ENCODE measurements at places on chromosomes 6 and 20. TPM values are rescaled to one million over a fixed set of nuclear protein-coding genes. Genes with fewer than 3 reads are reported as not detected.

DNA sequence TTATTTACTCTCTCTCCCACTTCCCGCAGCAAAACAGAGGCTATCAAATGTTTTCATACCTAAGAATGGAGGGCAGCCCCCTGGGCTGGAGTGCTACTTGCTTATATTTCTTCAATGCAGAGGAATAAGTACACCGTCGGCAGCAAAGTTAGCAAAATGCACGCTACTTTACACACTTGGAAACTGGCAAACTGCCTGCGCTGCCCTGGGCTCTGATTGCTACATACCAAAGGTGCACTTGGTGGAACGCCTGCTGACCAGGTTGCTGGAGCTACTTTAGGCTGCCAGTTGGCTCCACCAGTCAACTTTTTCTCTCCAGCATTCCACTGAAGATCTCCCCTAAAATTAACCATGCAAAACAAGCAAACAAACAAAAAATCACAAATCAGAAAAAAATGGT is 62.4 kb downstream of the PRSS35 start:
- DNase-seq = no peak

- DNase-seq = no peak
These were observed 945.8 kb upstream of the ADGRB3 start for GRCh38 chr6:67689329-67689728.

DNA sequence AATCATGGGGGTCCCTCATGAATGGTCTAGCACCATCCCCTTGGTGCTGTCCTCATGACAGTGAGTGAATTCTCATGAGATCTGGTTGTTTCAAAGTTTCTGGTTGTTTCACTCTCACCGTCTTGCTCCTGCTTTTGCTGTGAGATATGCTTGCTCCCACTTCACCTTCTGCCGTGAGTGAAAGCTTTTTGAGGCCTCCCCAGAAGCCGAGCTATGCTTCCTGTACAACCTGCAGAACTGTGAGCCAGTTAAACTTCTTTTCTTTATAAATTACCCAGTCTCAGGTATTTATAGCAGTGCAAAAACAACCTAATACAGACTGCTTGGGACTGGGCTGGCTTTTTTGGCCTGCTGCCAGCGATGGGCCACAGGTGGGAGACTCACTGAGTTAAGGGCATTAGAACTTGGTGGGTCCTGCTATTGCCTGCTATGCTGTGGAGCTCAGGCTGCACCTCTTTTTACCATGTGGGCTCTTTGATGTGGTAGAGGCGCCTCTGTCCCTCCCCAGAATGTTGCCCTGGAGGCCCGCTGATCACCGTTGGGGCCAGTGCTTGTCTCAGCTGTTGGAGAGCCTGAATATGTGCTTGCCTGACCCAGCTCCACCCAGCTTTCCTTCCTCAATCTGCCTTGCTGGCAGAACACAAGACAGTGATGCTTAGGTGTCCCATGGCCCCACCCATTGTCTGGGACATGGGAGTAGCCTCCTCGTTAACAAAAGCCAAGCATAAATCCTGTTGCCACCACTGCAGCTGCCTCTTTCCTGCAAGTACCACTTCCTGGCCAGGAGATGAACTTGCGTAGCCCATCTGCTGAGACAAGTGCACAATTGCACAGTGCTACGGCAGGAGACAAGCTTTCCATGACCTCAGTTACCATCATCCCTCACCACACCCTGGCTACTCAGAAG is 47.1 kb downstream of the IGF2R start:
- DNase-seq = no peak

DNA sequence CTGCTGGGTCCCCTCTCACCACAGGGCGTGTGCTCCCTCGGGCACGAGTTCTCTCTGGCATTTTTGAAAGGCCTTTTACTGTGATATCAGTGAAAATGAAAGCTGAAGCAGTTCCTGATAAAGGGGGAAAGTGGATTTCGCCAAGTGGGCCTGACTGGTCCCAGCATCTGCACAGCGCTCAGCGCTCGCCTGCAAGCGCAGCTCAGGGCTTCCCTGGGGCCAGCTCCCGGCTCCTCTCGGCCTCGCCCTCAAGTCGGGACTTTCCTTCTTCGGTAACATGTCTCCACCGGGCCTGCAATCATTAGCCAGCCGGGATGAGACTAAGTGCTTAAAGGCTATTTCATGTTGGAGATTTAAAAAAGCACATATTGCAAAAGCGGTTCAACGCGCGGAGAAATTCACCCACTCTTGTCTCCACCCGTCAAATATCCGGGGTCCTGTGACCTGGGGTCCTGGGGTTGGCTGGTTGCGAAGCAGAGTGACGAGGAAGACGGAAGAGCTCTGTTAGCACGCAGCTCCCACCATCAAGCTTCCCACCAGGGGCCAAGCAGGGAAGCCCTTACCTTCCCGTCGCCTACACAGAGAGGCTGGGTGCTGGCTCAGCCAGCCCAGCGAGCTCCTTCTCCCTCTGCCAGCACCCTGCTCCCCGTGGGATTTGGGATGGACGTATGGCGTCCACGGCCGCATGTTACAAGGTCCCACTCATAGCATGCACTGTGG is 114.1 kb downstream of the SMOC2 start:
- no peak for DNase-seq

DNA sequence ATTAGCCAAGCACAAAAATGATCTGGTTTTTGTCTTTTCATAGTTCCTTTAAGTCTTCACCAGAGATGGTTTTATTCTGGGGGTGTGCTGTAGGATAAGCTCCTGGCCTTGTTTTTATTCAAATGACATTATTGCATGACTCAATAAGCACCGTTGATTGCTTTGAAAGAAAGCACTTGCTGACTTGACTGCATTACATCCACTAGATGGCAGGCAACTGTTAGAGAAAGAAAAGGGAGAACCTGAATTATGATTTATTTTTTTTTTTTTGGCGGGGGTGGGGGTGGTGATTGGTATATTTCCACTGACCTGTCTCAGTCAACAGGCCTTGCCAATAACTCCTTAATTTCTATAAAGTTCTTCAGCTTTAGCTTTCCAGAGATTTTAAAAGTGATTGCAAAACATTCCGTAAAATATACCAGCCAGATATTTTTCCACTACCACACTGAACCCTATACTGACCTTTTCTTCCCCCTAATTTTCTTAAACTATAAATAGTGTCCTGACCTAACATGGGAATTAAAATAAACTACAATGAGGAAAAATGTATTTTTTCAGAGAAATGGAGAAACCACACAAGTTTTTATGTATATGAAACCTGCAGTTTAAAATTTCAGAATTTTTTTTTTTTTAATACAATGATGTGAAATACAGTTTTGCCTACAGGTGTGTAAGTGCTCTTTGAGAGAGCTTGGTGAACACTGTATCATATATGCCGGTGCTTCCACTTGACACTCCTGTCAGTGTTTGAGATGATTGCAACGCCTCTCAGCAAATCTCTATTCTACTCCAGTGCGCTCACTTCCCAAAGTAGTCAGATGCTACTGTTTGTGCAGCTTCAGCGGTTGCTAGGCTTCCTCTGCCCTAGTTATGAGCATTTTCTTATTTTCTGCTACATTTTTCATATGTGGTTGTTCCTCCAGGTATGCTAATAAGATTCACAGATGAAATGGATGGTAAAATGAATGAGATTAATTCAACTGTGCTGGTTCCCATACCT is 274.3 kb downstream of the CD109 start:
- DNase-seq = no peak

DNA sequence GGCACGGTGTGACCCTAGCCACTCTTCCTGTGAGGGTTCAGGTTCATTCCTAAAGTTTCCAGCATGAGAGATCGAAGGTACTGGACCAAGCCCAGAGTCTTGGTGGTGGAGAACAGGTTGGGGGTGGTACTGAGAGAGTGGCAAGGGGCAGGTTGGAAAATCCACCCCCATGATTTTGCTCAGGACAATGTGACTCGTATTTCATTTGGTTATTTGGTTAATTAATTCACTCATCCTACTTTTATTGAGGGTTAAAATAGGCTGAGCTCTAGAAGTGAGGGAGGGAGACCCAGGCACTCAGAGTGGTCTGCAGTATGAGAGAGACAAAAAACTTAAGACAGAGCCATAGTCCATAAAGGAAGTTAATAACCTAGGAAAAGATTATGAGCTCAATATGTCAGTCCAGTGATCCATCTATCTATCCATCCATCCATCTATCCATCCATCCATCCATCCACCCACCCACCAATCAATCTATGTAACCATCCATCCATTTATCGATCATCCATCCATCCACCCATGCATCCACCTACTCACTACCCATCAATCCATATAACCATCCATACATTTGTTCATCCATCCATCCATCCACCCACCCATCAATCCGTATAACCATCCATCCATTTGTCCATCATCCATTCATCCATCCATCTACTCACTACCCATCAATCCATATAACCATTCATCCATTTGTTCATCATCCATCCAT is 6.7 kb upstream of the BPIFB6 start:
- DNase-seq = no peak

DNA sequence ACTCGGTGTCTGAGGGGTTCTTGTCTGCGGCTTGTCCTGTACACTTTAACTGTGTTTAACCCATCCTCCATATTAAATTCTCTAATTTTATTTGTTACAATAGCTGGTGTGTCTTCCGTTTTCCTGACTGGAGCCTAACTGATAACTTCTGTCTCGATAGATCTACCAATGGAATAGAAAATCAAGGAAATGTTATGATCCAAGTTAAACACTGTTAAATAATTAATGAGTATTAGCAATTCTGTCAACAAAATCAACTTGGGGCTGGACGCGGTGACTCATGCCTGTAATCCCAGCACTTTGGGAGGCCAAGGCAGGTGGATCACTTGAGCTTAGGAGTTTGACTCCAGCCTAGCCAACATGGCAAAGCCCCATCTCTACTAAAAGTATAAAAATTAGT is 81.7 kb downstream of the DNAH8 start:
- no peak for DNase-seq

GRCh38 chr6:107460083-107460631 is 793 bp upstream of the PDSS2 start:
- no peak for DNase-seq

- DNase-seq = no peak
These were observed 4.4 kb downstream of the BPIFA1 start for GRCh38 chr20:33239979-33240736.

Gene FAXC
- 23.9 TPM for total RNA-seq

DNA sequence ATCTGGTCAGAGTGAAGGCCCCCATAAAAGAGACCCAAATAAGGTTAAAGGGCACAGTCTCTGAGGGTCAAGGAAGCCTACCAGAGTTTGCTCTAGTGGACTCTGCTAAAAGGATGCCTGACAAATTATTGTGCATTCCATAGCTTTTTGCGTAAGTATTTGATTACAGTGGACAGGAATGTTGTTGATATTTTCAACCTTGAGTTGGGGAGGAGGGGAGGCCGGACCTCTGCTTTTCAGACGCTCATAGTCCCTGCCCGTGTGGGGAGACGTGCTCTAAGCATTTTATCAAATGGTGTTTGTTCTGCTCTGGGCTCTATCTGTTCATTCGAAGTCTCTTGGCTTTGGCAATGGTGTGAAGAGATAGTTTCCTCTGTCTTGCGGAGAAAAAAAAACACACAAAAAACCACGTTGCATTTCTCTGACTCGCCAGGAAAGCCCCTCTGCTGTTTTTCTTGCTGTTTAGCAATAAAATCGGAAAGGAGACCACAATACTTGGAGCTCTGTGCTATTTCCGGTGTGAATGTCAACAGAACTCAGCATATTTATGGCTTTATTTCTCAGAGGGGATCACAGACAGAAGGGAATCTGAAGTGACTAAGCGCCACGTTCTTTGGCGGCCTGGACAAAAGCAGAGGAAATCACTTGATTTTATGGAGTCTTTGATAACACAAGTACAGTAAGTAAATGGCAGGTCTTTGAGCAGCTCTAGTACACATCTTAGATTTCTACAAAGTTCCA is 159.8 kb downstream of the ZFP64 start:
- no peak for DNase-seq

Gene DPM1
- 41.4 TPM for total RNA-seq

Gene FRMD1
- total RNA-seq = not detected

- DNase-seq = no peak
These were observed 38.5 kb downstream of the SUN5 start for GRCh38 chr20:32965581-32966373.

Gene SSTR4
- not detected for total RNA-seq

DNA sequence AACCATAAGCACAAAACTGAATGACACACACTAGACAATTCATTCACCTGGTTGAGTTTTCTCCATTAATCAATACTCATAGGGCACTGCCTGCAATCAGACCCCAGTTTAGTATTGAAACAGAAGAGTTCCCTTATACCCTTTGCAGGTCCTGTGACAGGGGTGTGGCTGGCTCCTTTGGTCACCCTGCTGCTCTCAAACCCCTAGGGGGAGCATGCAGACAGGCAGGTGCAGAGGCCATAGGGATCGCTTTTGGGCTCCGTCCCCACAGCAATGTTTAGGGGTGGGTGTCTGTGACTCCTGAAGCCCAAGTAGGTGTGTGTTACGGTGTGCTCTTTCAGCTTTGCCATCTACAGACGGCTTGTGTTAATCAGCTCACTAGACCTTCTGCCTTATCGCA is 210.4 kb downstream of the CENPW start:
- no peak for DNase-seq

- DNase-seq = no peak
These were observed 223.0 kb downstream of the BCKDHB start for GRCh38 chr6:80329496-80329895.

DNA sequence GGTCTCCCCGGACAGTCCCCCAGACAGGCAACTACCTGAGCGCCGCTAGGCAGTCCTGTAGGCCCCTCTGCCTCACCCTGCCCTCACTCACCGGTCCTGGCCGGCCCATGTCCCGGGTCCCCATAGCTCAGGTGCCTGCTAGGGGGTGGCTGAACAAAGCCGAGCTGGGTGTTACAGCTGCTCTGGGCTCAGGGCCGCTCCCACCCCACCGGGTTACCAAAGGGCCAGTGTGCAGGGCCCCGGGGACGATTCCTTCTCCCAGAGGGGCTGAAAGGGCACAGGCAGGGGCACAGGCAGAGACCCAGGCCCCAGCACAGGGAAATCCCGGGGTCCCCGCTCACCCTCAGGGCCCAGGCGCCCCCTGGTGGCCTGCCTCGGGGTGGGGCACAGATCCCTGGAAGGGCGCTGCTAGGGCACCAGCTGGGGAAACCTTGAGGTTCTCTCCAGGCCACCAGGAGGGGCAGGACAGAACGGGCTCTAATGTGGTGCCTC is 118.4 kb downstream of the GRM4 start:
- peak; percentile 69 for DNase-seq

Gene PBOV1
- not detected for total RNA-seq

GRCh38 chr20:19098806-19099578 is 113.5 kb upstream of the SLC24A3 start:
- no peak for DNase-seq

Gene SNAI1
- total RNA-seq = 1.7 TPM

Gene SNX3
- total RNA-seq = 95.5 TPM

Gene IMPG1
- total RNA-seq = not detected

Gene CLPSL1
- total RNA-seq = not detected

Data from progenitor cell of endocrine pancreas (in vitro differentiated cells).